ENCODE measurements at places on chromosomes 5 and 9.

DNA sequence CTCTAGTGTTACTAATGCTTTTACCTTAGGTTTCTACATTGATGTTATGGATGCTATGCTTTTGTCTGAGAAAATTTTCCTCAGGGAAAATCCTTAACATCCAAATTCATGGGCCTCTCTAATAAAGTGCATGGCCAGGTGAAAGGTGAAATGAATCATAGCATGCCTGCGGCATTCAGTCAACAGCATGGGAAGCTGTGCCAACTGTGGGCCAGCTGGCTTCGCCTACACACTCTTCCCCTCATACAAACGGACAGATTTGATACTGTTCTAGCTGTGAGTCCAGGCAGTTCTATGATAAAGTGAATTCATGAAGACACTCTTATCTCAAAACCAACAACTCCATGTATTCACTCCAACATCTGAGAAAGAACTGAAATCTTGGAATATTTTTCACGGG is 374.1 kb downstream of the PLK2 start:
- no peak for DNase-seq

DNA sequence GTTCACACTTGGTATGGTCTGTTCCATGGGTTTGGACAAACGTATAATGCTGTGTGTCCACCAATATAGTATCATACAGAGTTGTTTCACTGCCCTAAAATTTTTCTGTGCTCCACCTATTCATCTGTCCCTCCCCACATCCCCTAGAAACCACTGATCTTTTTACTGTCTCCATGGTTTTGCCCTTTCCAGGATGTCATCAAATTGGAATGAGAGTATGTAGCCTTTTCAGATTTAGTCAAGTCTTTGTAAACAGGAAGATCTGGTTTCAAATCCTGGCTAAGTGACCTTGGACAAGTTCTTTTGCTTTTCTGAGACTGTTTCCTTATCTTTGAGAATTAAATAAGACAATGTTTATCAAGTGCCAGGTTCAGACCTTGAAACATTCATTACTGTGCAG is 13.2 kb upstream of the LVRN start:
- no peak for DNase-seq

DNA sequence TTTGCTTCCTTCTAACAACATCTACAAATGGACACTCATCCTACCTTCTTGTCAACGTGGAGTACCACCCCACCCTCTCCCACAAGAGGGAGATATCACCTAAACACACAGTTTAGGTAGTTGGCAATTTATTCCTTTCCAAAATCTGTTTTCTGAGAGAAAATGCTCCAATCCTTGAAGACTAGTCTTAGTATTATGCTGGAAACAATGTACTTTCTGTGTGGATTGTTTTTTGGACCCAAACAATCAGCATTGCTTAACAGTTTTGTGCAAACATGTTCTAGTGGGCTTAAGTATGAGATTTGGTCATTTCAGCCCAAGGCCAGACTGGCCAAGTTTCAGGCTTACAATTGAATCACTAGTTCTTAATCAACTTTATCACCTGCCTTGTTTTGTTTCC is 359.1 kb downstream of the ARHGEF28 start:
- DNase-seq: no peak

DNA sequence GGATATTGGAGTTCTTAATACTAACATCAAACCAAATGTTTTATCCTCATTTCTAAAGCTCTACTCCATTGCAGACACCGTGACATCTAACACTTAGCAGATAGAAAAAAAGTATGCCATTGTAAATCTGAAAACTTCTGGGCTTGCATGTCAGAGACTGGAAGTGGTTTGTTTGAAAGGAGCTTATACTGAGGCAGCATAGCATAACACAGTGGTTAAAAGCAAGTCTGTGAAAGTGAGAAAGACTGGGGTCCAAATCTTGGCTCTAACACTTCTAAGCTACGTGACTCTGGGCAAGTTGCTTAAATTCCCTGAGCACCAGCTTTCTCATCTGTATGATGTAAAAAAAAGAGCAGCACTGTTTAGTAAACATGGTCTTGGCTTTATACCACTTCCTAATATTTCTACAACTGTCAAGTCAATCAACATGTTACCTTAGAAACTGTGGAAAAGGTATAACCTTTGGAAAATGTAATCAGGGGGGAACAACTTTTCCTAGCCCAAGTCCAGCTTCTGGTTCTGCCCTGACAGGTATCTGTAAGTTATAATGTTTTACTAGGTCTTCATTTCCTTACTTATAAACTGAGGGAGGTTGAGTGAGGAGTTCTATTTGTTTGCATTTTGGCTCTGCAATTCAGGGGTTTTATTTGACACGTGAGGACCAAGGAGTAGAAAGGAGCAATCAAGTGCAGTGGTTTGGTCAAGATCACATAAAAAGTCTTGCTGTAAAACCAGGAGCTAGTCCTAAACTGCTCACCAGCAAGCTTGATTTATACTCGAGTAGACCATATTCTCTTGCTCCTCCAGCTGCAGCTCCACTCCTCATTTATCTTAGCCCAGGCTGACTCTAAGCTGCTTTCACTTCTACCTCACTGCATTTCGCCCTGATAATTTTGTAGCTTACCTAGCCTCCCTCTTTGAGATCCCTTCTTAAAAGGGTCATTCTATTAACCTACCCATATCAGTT is 541.0 kb downstream of the RAB3C start:
- DNase-seq: no peak

- DNase-seq: no peak
Measured at GRCh38 chr5:39850291-39850690, 425.5 kb upstream of the DAB2 start.

DNA sequence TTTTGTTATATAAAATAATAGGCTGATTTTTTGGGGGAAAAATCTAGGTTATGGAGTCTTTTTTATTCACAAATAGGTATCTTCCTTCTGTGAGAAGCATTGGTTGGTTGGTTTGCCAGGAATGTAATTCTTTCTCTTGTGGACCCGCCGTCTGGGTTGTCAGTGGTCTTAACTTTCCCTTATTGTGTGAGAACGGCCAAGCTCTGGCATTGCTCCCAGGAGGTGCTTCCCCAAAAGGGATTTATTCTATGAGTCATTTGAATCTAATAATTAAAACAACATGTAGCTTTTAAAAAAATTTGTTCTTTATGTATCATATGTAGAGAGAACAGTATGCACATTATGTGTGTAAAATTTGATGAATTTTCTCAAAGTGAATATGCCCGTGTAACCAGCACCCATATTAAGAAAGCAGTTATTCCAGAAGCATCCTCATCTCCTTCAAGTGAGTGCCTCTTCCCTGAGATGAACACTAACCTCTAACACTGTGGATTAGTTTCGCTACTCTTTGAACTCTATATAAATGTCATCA is 114.4 kb downstream of the MAST4 start:
- DNase-seq: no peak

DNA sequence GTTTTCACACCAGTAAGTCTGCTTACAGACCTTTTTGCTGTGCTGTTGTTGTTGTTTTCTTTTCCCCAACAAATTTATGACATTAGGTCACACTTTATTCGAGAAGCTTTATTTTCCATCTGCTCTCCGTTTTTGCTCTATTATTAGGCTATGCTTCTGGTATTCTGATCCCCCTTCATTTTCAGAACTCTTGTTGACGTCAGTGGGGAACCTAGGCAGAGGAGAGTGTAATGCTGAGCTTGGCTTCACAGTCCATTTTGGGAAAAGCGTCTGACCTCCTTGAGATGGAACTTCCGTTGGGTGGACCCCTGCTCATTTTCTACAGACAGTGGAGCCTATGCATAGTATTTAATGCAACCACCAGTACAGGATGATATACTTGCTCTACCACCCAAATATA is 387.9 kb upstream of the MEF2C start:
- no peak for DNase-seq

DNA sequence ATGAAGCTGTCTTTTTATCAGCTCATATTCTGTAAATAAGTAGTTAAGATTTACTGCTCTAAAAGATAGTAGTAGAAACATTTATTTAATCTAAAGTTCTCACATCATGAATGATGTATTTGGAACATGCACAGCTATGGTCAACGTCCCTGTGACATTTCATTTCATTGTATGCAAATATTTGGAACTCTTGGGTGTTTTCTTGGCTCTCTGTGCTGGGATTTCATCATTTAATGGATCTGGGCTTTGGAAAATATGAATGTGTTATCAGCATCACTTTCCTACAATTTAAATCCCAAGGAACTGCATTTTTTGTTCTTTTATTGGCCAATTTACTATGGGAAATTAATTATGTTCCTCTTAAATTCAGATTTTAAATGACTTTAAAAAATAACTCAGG is 462.9 kb downstream of the SEMA5A start:
- DNase-seq: no peak

All from Kasumi-1 (cell line).